ENCODE measurements at places on chromosomes 1 and 21. TPM values are rescaled to one million over a fixed set of nuclear protein-coding genes. Genes with fewer than 3 reads are reported as not detected.

The HPDL gene
- 3.8 TPM for total RNA-seq

The DRAXIN gene
- 0.06 TPM for total RNA-seq

The TDRD10 gene
- not detected for total RNA-seq

The ADCY10 gene
- total RNA-seq, result not detected

The LRRC8B gene
- 3.3 TPM for total RNA-seq

The HMCN1 gene
- 0.04 TPM for total RNA-seq

The FAM151A gene
- total RNA-seq, result 0.26 TPM

The SPRR1A gene
- total RNA-seq, result not detected

The IL20 gene
- total RNA-seq, result 0.10 TPM

The SLC1A7 gene
- total RNA-seq, result not detected

The B4GALT3 gene
- total RNA-seq, result 25.7 TPM

The JAM2 gene
- total RNA-seq, result not detected

The ELOVL1 gene
- total RNA-seq, result 148 TPM

The FCRLA gene
- total RNA-seq, result not detected

The CDK18 gene
- total RNA-seq, result 0.76 TPM

The TEX38 gene
- total RNA-seq, result not detected

Measured in A549 treated with AZD2906 at 1 μM for 4 hours (cell line).